ENCODE measurements at places on chromosomes 2 and 18. TPM values are rescaled to one million over a fixed set of nuclear protein-coding genes. Genes with fewer than 3 reads are reported as not detected.

Gene LRATD1
- total RNA-seq: not detected

Gene RGPD4
- 0.18 TPM for total RNA-seq

Gene RAX
- total RNA-seq: not detected

Gene OSBPL6
- 3.7 TPM for total RNA-seq

Gene TUBA3E
- total RNA-seq: not detected

Gene VPS4B
- 59.1 TPM for total RNA-seq

Gene DES
- not detected for total RNA-seq

Gene SLC25A52
- total RNA-seq: not detected

Gene ACVR1C
- total RNA-seq: 0.08 TPM

Gene FEV
- total RNA-seq: not detected

Gene POTEC
- total RNA-seq: not detected

Gene BCL2
- total RNA-seq: 2.5 TPM

Gene TGFBRAP1
- total RNA-seq: 21.2 TPM

Gene CRIM1
- 194 TPM for total RNA-seq

Gene SLC38A11
- total RNA-seq: not detected

Gene ADCYAP1
- not detected for total RNA-seq

Gene TSPYL6
- not detected for total RNA-seq

Gene FAM117B
- 9.6 TPM for total RNA-seq

Gene SUPT7L
- total RNA-seq: 41.2 TPM

Gene EIF2B4
- 50.4 TPM for total RNA-seq

Gene CHMP3
- total RNA-seq: 124 TPM

Gene SNRPD1
- 36.2 TPM for total RNA-seq

Gene CHRND
- not detected for total RNA-seq

Gene ARPC2
- 284 TPM for total RNA-seq

Gene WNT6
- total RNA-seq: 0.42 TPM

Gene GCKR
- total RNA-seq: not detected

Gene MXD1
- 8.2 TPM for total RNA-seq

Gene EN1
- total RNA-seq: not detected

Gene PUM2
- 82.2 TPM for total RNA-seq

Gene GYPC
- 110 TPM for total RNA-seq

Gene DAPL1
- total RNA-seq: not detected

Gene ATG4B
- total RNA-seq: 73.5 TPM

Gene HTR2B
- 3.9 TPM for total RNA-seq

Gene SMYD1
- total RNA-seq: not detected

Gene NFE2L2
- 98.4 TPM for total RNA-seq

Gene RAB12
- 48.5 TPM for total RNA-seq

Gene G6PC2
- not detected for total RNA-seq

Gene NRP2
- total RNA-seq: 58.4 TPM

Gene TCF7L1
- 31.8 TPM for total RNA-seq

Gene ACTG2
- 191 TPM for total RNA-seq

Gene TCF4
- 73.5 TPM for total RNA-seq

Gene STAT1
- total RNA-seq: 74.0 TPM

Gene ZNF396
- total RNA-seq: 1.9 TPM

Gene LBH
- 74.7 TPM for total RNA-seq

Gene NAT8
- total RNA-seq: not detected

Gene GALNT13
- total RNA-seq: not detected

Gene DCDC2C
- total RNA-seq: not detected

Gene AQP12B
- not detected for total RNA-seq

Gene ANKRD29
- total RNA-seq: not detected

Gene FRZB
- 47.3 TPM for total RNA-seq

Gene MGAT4A
- 0.38 TPM for total RNA-seq
